ENCODE measurements at places on chromosomes 4 and X.

- no peak for DNase-seq
Observed at GRCh38 chr4:80171656-80172055, 25.6 kb upstream of the PRDM8 start.

- no peak for DNase-seq
Observed at GRCh38 chr4:81214144-81214880, 710 bp downstream of the PRKG2 start.

DNA sequence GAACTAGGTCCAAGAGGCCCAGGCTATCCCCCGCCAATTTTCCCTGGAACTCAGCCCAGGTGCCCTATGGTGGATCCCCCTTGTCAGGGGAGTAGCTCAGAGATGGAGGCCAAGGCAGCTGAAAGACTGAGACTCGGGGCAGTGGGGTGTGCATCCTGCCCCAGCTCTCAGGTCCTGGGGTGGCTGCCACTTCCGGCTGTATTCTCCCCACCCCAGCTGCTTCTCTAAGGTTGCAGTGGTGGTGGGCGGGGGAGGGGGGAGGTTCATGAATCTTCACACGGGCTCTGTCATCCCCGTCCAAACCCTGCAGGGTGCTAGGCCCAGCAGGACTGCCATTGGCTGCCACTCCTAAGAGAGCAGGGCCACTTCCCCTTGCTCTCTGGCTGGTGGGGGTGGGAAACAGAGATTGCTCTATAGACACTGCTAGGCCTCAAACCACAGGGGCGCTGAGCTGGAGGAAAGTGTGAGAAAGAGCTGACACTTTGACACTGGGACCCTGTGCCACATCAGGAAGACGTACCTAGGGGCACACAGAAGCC lies 1.5 kb downstream of the SASH3 start:
- no peak for DNase-seq

DNA sequence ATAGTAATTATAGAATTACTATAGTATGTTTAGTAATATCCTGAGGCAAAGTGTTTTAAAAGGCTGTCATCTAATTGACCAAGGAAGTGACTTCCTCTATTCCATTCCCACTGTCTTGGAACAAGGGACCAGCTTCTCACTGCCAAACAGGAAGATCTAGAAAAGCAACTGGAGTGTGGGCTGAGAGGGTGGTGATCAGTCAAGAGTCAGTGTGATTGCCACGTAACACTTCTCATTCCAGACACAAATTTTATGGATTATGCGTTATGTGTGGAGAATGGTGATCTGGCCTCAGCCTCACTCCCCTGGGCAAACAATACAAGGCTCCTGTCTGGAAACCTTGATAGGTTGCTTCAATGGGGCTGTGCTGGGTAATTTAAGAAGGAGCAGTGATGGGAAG lies 60.0 kb downstream of the RRAGB start:
- DNase-seq, result no peak

- DNase-seq, result no peak
Observed at GRCh38 chr4:19375931-19376330, 875.8 kb upstream of the SLIT2 start.

DNA sequence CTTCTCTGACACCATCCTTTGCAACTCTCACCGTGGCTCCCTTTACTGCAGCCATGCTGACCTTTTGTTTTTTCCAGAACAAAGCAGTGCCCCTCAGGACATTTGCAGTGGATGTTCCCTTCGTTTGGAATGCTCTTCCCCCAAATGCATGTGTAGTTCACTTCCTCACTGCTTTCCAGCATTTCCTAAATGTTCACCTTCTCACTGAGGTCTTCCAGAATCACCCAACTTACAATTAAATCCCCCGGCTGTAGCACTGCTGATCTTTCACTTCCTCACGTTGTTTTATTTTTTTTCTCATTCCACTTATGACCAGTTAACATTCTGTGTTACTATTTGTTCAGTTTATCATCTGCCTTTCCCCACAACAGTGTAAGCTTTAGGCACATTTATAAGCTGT lies 73.1 kb downstream of the GASK1B start:
- no peak for DNase-seq

DNA sequence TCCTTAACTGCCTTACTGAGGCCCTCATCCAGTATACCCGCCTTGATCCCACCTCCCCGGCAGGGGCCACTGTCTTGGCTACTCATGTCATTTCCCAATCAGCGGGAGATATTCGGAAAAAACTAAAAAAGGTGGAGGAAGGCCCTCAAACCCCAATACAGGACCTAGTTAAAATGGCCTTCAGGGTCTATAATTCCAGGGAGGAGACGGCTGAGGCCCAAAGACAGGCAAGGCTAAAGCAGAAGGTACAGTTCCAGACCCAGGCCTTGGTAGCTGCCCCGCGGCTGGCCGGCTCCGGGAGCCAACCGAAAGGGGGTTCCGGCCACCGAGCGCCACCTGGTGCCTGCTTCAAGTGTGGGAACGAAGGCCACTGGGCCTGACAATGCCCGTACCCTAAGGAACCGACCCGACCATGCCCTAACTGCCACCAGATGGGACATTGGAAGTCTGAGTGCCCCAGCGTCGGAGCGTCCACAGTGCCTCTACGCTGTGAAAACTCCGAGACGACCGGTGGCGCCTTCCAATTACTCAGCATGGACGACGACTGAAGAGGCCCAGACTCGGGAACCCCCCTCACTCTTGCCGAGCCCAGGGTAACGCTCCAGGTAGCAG lies 959.6 kb downstream of the RPA4 start:
- no peak for DNase-seq

GRCh38 chr4:41410049-41410448 lies 127.9 kb upstream of the LIMCH1 start:
- no peak for DNase-seq

DNA sequence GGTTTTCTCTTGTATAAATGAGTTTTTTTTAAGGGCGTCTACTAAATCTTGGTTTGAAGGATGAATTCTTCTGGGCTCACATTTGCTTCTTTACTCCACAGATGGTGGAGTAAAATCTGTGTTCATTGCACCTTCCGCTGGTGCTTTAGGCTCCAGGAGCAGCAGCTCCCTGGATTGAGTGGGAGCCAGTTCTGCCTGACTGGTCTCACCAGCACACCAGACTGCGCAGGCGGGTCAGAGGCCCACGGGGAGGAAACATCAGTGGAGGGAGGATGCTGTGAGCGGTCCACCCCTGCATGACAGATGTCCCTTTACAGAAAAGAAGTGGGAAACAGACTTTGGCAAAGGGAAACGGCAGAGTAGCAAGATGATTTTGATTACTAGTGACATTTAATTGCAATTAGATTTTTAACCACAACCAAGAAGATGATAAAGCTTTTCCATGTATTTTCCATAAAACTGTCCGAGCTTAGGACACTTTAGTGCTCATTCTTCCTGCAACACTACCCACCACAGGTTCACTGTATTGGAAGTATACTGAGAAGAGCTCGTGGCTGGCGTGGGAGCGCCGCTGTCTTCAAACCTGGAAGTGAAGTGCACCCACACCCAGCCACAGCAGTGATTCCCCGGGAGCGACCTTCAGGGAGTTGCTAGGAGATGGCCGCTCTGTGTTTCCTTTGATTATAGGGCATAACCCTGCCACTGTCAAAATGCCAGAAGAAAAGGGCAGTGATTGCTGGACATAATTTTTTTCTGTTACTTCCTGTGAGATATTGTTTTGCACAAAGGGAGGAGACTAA lies 95.2 kb downstream of the SORBS2 start:
- DNase-seq, result no peak

DNA sequence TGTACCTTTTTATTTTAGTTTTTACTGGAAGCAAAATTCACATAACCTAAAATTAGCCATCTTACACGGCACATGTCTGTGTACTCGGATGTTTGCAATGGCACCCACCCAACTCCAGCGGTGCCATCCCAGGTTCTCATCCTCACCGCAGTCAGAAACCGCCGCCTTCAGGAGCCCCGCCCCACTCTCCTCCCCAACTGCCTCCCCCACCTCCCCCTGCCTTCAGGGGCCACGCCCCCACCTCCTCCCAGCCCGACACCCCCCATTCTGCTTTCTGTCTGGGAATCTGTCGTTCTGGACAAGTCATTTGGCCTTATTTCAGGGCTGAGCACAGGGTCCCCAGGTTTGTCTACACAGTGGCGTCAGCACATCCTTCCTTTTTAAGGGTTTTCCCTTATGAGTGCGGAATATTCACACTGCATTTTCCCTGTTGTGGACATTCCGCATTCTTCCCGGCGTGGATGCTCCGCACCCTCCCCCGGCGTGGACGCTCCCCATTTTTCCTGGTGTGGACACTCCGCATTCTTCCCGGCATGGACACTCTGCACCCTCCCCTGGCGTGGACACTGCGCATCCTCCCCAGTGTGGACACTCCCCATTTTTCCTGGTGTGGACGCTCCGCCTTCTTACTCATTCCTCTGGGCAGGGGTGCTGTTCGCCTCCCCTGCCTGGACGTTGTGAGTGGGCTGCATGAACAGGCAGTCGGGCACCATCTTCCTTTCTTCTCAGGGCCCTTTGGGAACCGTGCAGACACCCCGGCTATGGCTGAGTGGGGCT lies 135.4 kb upstream of the NKX1-1 start:
- DNase-seq, result no peak

DNA sequence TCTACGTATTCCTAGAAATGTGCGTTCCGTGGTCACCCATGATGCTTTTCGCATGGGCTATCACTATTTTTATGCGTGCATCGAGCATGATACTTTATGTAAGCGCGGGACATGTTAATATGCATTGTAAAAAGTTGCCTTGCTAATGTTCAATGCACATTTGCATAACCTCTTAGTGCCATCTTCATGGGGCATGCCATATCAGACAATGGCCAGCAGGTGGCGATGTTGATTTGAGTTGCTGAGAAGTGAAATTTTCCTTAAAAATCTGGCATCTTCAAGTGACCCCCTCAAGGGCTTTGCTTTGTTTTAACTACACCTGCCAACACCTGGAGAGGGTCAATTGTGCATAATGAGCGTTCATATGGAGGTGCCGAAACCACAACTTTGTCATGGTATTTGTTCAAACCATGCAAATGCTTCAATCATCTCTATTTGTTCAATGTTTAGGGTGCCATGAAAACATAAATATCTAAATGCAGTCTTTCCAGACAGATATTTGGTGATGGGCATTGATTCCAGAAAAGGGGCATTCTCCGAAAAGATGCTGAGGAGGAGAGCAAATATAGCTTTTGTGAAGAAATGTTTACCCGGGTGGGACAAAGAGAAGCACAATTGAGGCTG lies 833.9 kb upstream of the PRKX start:
- peak; percentile 9 for DNase-seq

DNA sequence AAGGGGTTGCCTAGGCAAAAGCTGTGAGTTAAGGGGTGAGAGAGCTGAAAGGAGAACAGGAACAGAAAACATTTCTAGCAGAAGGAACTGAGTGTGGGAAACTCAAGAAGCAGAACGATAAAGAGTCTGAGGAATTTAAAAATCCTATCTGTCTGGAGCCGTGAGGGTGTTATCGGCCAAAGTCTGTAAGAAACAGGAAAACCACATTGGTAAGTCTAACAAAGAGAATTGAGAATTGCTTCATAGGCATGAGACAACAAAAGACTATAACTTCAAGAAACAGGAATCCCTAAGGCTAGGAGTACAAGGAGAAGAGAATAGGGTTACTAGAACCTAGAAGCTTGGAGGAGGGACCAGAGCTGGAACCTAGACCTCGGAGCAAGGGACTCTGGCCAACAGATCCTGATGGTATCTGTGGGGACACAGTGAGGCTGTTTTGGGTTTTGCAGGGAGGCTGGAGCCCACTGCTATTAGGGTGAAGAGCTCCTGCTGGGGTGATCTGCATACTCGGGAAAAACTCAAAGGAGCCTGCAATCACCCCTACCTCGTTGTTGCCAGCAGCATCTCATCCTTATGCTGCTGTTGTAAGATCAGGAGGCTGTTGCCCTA lies 175.6 kb downstream of the FBXO8 start:
- DNase-seq, result no peak

- no peak for DNase-seq
Observed at GRCh38 chr4:169987327-169988228, 38.6 kb downstream of the MFAP3L start.

GRCh38 chr4:124266721-124267120 lies 445.8 kb downstream of the ANKRD50 start:
- DNase-seq, result no peak

GRCh38 chr4:160141206-160141605 lies 1038.3 kb downstream of the RAPGEF2 start:
- no peak for DNase-seq

GRCh38 chrX:14266705-14267104 lies 237.0 kb upstream of the GEMIN8 start:
- DNase-seq, result no peak

DNA sequence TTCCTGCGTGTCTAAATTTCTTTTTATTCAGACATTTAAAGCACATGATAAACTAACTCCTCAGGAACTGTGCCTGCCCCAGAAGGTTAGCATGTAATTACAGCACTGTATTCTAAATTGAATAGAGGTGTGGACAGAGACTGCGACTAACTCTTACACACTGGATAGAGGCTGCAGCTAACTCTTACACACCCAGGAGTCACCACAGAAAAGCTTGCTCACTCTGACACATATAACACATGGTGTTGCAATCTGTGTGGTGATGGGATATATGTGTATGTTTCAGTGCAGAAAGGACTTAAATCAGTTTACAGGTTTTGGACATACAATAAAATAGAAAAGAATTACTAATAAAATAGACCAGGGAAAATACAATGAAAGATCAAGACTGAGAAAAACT lies 41.5 kb downstream of the SMAD1 start:
- DNase-seq, result no peak

DNA sequence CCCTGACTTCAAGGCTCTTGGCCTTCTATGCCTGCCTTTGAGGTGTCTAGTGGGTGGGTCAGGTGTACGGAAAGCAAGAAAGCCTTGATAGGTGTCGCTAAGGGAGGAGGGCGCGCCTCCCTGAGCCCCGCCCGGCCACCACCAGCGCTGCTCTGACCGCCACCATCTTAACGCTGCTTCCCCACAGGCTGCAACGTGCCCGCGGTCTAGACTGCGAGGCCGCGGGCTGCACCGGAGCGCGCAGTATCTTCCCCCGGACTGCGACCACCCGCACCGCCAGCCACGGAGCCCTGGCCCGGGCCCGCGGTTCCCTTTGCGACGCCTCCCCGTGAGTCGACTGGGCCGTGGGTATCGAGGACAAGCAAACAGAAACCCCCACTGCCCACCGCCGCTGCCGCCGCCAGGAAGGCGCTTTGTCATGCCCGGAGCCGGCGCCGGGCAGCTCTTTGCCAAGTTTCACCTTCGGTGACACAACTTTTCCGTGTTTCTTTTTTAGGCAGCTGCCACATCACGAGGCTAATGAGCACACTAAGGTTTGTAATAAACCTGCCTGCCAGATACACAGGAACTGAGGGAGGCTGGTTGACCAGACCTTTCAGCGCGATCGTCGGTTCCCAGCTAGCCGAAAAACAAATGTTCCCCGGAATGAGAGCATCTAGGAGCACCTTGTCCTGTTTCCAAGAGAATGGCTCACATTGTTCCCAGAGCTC lies 335.8 kb upstream of the F9 start:
- no peak for DNase-seq

GRCh38 chr4:147492761-147493160 lies 11.9 kb downstream of the EDNRA start:
- no peak for DNase-seq

DNA sequence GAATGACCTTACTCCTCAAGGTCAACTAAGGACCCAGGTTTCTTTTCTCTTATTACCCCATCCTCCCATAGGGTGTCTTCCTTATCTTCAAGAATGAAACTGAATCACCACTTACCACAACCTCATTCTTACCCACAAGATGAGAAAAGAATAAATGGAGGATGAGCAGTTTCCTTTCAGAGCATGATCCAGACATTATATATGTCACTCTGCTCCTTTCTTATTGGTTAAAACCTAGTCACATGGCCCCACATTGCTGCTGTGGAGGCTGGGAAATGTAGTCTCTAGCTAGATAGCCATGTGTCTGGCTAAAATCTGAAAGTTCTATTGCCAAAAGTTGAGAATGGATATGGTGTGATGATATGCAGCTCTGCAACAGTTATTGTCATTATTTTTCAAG lies 62.4 kb upstream of the RAI2 start:
- no peak for DNase-seq

Measured in NCI-H774 (cell line).